Pancreas (tissue), 10 donors: ENCODE measurements at places on chromosomes 13 and 19. TPM values are rescaled to one million over a fixed set of nuclear protein-coding genes. Genes with fewer than 3 reads are reported as not detected.

The IZUMO2 gene
- not detected for total RNA-seq

The NRTN gene
- total RNA-seq, result 7.1 TPM

- H3K4me1 ChIP-seq, result no peaks in the 10 kb centered on the region
- no peak overlapping the region for H3K4me3 ChIP-seq
- DNase-seq, result no peak
- no peaks in the 10 kb centered on the region for H3K36me3 ChIP-seq
- H3K27me3 ChIP-seq, result peaks cover 6% of the 10 kb centered on the region
Observed at GRCh38 chr19:54248016-54248601, 5.5 kb upstream of the LILRA6 start.

DNA sequence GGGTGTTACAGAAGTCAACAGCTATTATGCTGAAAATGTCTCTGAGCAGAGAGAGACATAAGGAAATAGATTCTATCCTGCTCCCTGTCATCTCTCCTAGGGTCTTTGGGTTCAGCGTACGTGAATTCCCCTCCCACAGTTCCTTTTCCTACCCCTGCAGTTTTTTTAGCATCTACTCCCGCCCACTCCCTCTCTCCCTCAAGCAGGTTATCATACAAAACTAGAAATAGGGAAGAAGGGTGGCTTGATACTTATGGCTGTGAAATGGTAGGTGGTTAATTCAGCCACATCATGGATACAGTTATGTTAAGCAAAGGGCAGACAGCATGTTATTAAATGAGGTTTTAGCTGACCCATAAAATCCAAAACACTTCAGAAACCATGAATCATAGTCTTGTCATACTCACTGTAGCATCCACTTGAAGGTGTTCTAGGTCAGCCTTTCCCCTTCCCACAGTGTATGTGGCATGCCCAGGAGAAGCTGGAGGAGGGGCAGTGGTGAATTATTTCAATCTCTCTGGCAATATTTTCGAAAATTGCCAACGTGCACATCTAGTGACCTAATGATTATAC lies 236.8 kb upstream of the SERP2 start:
- DNase-seq, result no peak
- peaks cover 6% of the 10 kb centered on the region for H3K4me1 ChIP-seq
- H3K27ac ChIP-seq, result no peak overlapping the region
- H3K36me3 ChIP-seq, result no peaks in the 10 kb centered on the region

DNA sequence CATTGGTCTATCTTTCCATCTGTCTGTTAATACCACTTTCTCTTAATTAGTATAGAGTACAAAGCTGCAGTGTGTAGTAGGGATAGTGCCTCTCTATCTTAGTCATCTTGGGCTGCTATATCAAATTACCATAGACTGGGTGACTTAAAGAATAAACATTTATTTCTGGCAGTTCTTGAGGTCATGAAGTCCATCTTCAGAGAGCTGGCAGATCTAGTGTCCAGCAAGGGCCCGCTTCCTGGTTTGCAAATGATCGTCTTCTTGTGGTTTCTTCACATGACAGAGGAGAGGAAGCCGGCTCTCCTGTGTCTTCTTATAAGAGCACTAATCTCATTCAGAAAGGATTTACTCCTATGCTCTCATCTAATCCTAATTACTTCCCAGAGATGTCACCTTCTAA lies 6.1 kb downstream of the ZNF700 start:
- no peaks in the 10 kb centered on the region for H3K36me3 ChIP-seq
- no peaks in the 10 kb centered on the region for H3K4me1 ChIP-seq
- no peak for DNase-seq
- no peak overlapping the region for H3K27ac ChIP-seq

DNA sequence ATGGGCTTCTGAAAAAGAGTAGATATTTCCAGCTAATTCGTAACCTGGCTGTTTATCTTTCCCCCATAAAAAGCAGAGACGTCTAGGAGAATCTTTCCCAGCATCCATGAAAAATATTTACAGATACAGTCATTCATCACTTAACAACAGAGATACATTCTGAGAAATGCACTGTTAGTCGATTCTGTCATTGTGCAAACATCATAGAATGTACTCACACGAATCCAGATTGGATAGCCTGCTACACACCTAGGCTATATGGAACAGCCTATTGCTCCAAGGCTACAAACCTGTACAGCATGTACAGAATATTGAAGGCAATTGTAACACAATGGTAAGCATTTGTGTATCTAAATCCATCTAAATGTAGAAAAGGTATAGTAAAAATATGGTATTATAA lies 530.2 kb upstream of the NBEA start:
- no peaks in the 10 kb centered on the region for H3K27me3 ChIP-seq
- no peaks in the 10 kb centered on the region for H3K36me3 ChIP-seq
- H3K27ac ChIP-seq, result no peak overlapping the region
- no peak overlapping the region for H3K4me3 ChIP-seq
- no peak for DNase-seq
- no peaks in the 10 kb centered on the region for H3K4me1 ChIP-seq

- no peaks in the 10 kb centered on the region for H3K4me1 ChIP-seq
- DNase-seq, result no peak
- H3K4me3 ChIP-seq, result no peak overlapping the region
- no peak overlapping the region for H3K27ac ChIP-seq
Observed at GRCh38 chr19:5588441-5588840, 20.7 kb upstream of the TINCR start.

DNA sequence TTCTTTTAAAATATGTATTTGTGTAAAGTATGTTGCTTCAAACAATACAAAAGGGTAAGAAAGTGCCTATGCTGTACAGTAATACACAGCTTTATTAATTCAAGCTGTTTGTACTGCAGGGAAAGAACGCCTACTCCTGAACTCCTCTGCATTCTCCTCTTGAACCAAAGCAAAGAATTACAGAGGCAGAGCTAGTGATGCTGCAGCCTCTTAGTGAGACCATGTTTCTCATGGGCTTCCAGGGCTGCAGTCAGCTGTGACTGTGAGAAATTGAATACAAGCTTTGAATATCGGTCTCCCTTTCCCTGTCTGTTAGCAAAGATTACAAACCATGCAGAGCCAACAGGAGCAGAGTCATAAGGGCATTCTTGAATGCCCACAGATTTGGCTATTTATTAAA lies 248.5 kb downstream of the SLITRK1 start:
- H3K4me1 ChIP-seq, result no peaks in the 10 kb centered on the region
- no peak overlapping the region for H3K4me3 ChIP-seq
- no peaks in the 10 kb centered on the region for H3K36me3 ChIP-seq
- H3K27me3 ChIP-seq, result no peaks in the 10 kb centered on the region

GRCh38 chr13:24381541-24382265 lies 72.3 kb downstream of the C1QTNF9 start:
- no peak overlapping the region for H3K4me3 ChIP-seq
- no peak overlapping the region for H3K27ac ChIP-seq
- DNase-seq, result no peak
- no peaks in the 10 kb centered on the region for H3K27me3 ChIP-seq
- no peaks in the 10 kb centered on the region for H3K36me3 ChIP-seq
- no peaks in the 10 kb centered on the region for H3K4me1 ChIP-seq
